Endodermal cell (in vitro differentiated cells): ENCODE measurements at places on chromosomes 1 and 21.

DNA sequence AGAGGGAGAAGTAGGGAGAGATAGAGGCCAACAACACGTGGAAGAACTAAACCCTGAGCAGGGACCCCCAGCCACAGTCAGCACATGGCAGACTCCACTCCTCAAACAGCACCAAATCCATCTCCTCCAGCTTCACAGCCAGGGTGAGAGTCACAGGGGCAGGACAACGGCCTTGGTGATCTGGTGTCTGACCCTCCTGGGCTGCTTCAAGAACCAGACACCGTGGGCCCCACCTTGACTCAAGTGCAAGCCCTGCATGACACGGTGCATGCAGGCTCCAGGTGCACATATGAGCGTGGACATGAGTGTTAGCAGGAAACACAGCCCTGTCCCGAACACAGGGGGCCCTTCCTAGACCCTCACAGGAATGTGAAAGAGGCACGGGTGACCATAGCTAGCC is 21.9 kb downstream of the S100A7 start:
- DNase-seq: no peak

GRCh38 chr1:195434566-195435203 is 1173.6 kb downstream of the KCNT2 start:
- DNase-seq: no peak

DNA sequence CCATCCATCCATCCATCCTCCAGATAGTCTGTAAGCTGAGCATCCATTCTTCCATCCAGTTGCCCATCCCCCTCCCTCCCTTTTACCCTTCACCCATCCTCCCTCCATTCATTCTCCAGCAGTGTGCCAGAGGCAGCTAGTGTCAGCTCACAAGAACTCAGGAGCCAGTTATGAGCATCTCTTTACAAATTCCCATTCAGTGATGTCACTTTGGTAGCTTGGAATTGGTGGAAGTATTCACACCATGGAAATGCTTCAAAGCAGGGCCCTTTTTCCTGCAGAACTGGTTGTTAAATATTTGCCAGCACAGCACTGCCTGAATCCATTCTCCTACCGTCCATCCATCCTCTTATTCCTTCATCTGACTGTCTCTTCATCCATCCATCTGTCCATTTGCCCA is 72.5 kb downstream of the ARHGEF10L start:
- no peak for DNase-seq

DNA sequence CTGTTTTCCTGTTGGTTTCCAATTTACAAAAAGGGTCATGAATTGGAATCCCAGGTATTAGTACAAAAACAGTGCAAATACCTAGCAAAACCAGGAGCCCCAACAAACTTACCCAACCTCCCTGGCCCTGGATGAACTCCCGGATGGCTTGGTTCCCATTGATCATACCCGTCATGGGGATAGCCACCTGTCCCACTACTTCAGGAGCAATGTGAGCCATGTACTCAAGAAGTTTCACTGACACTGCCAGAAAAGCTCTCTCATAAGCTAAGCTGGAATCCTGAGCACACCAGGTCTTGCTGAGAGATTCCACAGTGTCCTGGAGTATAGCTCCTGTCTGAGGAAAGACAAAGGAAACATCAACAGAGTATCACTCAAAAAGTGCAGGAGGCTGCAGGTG is 5.7 kb downstream of the BCL2L15 start:
- DNase-seq: no peak
